Astrocyte of the hippocampus (primary cell): ENCODE measurements at places on chromosomes 12 and 14.

DNA sequence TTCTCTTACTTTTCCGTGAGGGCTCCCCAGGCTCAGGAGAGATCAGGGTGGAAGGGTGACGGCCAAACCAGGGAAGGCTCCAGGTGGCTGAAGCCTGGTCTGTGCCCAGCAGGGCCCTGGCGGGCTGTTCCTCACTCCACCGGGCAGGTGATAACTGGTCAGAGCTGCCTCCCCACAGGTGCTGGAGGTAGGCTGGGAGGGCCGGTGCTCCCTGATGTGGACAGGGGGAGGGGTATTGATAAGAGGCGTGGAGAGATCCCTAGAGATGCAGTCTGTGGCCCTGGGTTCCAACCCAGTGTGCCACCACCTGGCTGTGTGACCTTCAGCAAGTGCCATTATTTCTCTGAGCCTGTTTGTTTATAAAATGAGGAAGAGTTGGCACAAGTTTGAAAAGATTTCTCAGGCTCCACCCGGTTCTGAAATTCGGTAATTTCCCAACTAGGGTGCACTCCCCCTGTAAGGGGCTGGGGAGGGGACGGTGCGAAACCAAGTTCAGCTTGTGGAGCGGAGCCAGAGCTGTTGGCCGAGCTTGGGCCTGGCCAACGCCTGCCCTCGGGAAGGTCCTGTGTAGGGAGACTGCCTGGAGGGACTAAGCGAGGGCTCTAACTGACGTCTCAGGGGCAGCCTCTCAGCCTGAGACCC lies 1.0 kb upstream of the NR4A1 start:
- DNase-seq = no peak

- no peak for DNase-seq
Measured at GRCh38 chr14:40757376-40757950, 849.2 kb upstream of the LRFN5 start.

DNA sequence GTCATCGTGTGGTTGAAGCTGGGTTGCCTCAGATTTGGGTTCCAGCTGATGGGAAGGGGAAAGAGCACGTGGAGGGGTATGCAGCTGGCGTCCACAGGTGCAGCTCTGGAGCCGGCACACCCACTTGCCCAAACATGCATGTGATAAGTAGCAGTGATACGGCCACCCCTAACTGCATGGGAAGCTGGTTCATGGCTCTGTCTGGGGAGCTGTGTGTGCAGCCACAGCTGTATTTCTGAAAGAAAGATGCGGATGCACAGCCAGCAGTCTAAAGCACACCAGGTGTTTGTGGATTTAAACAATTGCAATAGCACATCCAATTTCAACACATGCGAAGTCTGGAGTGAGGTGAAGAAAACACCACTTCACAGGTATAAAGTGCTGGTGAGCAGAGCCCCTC lies 181.4 kb downstream of the EFCAB11 start:
- DNase-seq = no peak

- DNase-seq = no peak
Measured at GRCh38 chr14:57087841-57088240, 180.9 kb downstream of the EXOC5 start.
